Brain pericyte (primary cell): ENCODE measurements at places on chromosomes 1 and 21.
A peak's percentile ranks its signal among the peaks of the same experiment; 100 is the strongest.

GRCh38 chr1:209207126-209207700 is 376.3 kb upstream of the CAMK1G start:
- DNase-seq, result no peak

- DNase-seq, result no peak
These were observed 332.5 kb downstream of the AMY1C start for GRCh38 chr1:104082221-104082620.

DNA sequence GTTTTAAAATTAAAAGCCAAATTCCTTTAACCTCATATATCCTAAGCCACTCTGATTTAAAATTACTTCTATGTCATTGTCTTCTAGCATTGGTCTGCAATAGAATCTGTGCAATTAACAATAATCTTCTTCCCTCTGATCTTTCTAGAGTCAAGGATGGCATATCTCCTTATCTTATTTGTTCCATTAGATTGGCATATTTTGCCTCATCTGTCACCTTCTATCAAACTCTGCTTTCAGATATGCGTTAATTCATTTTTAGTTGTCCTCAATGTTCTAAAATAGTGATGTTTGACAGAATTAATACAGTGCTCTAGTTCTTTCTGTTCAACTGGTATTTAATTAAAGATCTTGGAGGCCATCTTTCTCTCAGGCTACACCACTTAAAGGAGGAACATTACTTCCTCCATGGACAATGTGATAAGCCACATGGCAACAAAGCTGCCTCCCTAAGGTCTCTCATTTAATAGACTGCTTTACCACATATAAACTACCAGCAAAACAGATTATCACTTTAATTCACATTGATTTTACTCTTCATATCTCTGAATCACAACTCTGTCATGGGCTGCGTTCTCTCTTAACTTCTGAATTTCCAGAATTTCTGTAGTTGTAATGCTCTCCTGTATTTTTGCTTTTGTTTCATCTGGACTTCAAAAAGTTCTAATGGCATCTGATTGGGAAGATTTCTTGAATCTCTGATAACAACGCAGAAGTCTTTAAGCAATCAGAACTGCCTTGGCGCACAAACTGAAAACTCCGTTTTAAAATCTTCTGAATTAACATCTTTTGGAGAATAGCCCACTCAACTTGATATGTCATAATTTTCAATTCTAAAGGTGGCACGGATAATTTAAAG is 2.8 kb downstream of the NRIP1 start:
- no peak for DNase-seq

DNA sequence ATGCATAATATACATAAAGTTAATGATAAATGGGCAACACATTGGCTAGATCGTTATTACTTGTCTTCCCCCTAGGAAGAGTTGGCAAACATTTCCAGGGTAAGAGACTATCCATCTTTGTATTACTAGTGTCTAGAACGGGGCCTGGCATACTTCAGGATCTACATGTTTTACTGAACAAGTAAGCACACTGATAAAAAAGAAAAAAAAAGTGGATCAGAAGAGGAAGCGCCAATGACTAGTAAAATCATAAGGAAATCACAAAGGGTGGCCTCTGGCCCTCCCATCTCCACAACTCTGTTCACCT is 482 bp downstream of the TM2D1 start:
- DNase-seq, result no peak

GRCh38 chr1:46659307-46659870 is 8.8 kb downstream of the ATPAF1 start:
- DNase-seq, result no peak

DNA sequence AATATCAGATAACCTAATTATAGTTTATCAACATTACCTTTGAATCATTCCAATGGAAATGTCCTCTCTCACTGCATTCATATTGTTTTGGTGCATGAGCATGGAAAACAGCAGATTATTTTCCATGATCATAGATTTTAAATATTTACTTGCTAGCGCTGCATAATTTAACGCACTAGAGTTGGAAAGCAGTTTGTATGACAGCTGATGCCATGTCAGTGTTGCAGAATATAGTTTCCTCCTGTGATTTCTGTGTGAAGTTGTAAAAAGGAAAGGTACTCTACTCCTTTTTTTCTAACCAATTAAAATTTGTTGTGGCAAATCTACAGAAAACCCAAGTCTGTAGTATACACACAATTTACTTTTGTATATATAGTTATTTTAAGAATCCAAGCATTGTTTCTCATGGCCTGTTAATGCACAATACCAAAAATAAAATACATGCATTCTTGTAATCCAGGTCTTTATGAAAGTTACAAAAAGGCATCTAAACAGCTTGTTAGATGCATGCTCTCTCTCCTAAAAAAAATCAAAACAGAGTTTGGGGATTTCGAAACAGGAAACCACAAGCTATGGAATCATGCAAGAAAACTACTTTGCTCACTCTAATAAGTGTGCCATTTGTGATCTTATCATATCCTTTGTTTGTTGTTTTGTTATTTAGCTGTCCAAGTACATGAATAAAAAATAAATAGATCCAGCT is 1.9 kb upstream of the ATG4C start:
- DNase-seq, result no peak

DNA sequence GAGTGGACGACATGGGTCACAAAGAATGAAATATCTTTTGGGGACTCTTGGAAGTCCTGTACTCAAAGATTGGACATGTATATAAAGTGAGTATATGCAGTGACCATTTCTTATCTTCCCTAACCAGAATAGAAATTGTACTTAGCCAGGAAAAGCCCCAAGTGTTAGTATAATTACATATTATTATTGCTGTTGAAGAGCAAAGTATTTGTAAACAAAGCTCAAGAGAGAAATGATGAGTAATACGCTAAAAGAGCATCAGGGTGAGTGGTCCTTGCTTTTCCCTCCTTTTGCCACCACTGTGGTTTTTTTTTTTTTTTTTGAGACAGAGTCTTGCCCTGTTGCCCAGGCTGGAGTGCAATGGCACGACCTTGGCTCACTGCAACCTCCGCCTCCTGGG is 6.4 kb upstream of the CGN start:
- no peak for DNase-seq

DNA sequence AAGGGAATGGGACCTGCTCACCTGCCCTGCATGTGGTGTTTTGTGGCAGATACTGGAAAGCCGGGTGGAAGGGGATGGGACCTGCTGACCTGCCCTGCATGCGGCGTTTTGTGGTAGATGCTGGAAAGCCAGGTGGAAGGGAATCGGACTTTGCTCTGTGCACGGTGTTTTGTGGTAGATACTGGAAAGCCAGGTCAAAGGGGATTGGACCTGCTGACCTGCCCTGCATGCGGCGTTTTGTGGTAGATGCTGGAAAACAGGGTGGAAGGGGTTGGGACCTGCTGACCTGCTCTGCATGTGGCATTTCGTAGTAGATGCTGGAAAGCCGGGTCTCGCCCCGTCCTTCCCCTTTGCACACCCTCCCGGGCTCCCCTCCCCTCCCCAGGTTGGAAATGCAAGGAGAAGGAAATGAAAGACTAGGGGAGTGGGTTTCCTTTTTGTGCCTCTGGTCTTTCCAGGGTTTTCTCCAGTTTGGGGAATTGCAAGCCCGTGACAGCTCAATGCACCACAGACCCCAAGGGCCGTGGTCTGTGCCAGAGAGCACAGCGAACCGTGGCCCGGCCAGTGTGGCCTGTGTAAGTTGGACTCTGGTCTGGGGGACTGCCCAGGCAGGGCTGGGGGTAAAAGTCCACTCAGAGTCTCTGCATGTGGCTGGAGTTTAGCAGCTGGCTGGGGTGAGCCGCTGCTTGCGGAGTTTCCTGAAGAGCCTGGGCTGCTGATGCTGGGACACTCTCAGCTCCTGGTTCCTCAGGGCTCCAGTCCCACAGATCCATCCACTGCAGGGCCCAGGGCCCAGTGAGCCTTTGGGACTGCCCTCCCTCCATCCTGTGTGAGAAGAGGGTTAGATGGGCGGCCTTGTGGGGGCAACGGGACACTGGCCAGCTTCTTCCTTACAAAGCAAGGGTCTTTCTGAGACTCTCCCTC is 105.5 kb downstream of the CRYAA start:
- DNase-seq, result no peak

- DNase-seq, result no peak
These were observed 315.0 kb upstream of the CAMK1G start for GRCh38 chr1:209268479-209268878.

DNA sequence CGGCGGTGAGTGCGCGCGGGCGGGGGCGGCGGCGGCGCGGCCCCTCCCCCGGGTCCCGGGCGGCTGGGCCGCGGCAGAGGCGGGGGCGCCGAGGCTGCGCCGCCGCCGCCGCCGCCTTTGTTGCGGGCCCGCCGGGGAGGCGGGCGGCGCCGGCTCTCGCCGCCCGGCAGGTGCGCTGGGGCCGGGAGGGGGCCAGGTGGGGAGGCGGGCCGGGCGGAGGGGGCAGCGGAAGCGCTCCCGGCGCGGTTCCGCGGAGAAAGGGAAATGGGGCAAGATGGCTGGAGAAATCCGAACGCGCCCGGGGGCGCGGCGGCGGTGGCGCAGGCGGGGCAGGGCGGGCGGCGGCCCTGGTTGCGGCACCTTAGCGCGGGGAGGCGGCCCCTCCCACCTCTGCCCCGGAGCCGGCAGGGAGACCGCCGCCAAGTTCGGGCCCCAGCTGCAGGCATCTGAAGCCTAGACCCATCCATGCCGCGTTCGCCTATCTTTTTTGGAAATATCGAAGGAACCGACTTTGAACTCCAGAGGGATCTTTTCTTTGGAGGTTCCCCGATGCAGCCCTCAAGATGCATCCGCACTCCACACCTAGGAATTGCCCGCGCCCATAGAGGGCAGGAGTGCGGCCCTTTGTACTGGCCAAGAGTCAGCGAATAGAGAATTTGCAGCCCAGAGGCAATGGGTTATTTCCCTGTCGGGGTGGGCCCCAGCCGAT is 479 bp downstream of the POGK start:
- no peak for DNase-seq

DNA sequence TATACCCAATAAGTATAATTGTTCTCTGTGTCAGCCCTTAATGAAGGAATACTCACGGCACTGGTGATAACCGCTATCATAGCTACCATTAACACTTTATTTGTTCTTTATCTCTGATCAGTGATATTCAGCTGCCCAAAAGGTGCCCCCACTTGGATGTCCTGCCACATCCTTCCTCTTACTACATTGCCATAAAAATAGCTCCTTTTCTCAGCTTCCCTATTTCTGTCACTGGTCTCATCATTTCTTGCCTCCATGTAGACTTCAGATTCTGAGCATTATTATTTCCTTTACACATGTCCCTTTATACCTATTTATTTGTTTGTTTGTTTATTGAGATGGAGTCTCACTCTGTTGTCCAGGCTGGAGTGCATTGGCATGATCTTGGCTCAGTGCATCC is 2.7 kb upstream of the RAB29 start:
- no peak for DNase-seq

GRCh38 chr1:31955917-31956736 is 18.0 kb upstream of the PTP4A2 start:
- DNase-seq, result peak; percentile 93

DNA sequence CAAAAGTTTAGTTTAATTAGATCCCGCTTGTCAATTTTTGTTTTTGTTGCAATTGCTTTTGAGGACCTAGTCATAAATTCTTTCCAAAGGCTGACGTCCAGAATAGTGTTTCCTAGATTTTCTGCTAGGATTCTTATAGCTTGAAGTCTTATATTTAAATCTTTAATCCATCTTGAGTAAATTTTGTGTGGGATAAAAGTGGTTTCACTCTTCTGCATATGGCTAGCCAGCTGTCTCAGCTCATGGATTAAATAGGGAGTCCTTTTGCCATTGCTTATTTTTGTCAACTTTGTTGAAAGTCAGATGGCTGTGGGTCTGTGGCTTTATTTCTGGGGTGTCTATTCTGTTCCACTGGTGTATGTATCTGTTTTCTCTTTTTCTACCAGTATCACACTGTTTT is 801.3 kb upstream of the ADGRL4 start:
- DNase-seq, result no peak

DNA sequence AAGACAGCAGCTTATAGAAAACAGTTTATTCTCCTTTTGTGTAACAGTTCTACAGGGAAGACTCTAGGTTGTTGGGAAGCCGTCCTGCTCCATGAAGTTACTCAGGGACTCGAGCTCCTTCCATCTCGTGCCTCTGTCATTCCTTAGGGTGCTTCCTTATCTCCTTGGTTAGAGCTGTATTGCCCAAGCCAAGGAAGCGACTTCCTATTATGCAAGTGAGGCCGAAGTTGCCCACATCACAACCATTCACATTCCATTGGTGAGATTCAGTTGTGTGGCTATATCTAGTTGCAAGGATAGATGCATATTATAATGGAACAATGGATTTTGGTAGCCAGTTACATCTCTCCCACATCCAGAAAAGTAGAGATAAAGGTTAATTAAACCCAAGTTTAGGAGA is 9.0 kb downstream of the GSTM5 start:
- no peak for DNase-seq

GRCh38 chr21:46667741-46668380 is 32.4 kb downstream of the PRMT2 start:
- no peak for DNase-seq

- no peak for DNase-seq
These were observed 108.3 kb upstream of the USH2A start for GRCh38 chr1:216531263-216532239.

GRCh38 chr1:29709704-29710280 is 473.5 kb downstream of the PTPRU start:
- DNase-seq, result no peak

DNA sequence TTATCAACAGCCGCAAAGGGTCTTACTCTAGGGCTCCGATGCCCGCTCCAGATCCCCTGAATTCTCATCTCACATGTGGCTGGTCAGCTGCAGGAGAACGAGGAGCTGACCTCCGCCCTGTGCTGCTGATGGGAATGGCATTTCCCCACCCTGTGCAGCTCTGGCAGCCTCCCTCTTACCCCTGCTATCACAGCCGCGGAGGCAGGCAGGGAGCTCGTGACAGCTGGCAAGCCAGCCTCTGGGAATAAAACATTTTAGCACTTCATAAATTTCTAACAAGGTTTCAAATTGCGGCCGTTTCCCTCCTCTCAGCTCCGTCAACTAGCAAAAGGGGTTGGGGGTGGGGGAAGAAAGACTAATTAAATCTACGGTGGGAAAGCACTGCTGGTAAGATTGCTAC is 81.1 kb downstream of the DSCAM start:
- no peak for DNase-seq

DNA sequence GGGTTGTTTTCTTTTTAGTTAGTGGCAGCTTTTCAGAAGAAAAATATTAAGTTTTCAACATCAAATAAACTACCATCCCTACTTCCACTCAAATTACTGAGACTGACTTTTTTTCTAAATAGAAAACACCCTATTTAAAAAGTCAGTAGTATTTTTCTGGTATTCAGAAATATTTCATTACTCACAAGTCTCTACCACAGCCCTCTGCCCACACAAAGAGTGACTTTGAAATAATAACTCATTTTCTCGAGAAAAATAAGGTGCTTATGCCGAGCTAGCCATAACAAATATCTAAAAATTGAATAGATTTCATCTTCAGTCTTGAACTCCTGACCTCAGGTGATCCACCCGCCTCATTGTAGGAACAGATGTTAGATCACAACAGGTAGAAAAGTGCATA is 41.8 kb upstream of the USP25 start:
- DNase-seq, result no peak

DNA sequence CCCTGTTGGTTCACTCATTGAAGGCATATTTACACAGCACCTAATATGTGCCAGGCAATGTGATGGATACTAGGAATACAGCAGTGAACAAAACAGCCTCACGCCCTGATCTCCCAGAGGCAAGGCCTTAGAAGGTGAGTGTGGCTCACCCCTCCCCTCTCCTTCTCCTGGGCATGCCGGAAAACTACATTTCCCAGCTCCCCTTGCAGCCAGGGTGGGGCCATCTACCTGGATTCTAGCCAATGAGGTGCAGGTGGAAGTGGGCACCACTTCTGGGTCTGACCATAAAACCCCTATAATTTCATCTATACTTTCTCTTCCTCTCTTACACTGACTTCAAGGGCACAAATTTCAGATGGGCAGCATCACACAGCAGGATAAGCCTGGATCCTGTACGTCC is 63.8 kb downstream of the FBXO2 start:
- no peak for DNase-seq

GRCh38 chr21:44436111-44436611 is 19.1 kb upstream of the LRRC3 start:
- no peak for DNase-seq
